ENCODE measurements at places on chromosomes 12 and 14.
A peak's percentile ranks its signal among the peaks of the same experiment; 100 is the strongest.

GRCh38 chr14:40222996-40223395 is 790.8 kb upstream of the FBXO33 start:
- no peak overlapping the region for H3K4me3 ChIP-seq
- no peaks in the 10 kb centered on the region for H3K36me3 ChIP-seq
- no peak overlapping the region for H3K27ac ChIP-seq
- no peak for DNase-seq

DNA sequence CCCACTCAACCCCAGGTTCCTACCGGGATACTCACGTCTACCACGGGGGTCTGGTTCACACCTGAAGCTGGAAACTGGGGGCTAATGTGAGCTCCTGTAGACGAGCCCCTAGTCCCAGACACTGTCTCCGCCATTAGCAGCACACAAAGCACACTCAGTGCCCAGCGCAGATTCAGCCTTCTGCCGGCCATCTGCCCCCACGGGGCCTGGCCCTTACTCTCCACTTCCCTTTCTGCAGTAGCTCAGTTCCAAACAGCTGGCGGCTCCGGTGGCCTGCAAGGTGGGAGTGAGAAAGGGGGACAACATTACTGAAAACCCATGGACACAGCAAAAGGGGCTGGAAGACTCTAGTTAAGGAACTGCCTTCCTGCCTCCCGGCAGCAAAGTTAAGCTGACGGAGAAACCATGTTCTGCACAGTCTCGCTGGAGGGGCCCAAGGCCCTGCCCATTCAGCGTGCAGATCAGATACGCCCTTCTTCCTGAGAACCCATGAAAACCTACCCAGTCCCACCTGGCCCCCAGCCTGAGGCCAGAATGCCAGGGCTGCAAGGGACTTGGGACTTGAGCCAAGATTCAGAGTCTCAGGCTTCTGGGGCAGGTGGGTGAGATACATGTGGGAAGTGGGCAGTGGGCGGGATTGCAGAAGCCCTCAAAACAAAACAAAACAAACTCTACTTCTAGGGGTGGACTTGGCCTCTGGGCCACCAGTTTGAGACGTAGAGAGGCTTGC is 2.1 kb downstream of the SLC8B1 start:
- no peaks in the 10 kb centered on the region for H3K27me3 ChIP-seq
- H3K27ac ChIP-seq: no peak overlapping the region
- no peaks in the 10 kb centered on the region for H3K36me3 ChIP-seq
- DNase-seq: no peak
- peaks cover 13% of the 10 kb centered on the region for H3K4me1 ChIP-seq

DNA sequence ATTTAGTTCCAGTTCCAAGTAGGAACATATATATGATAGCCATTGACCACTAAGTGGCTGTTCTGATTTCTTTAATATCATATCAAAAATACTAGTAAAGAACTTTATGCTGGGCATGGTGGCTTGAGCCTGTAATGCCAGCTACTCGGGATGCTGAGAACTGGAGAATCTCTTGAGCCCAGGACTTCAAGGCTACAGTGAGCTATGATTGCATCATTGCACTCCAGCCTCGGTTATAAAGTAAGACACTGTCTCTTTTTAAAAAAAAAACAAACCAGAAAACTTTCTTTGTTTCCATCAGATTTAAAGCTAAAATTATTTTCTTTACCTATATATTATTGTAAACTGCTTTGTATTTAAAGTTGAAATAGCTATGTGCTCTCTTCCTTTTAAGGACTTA is 127.0 kb downstream of the SCAF11 start:
- no peaks in the 10 kb centered on the region for H3K4me1 ChIP-seq
- H3K27me3 ChIP-seq: no peaks in the 10 kb centered on the region
- no peak for DNase-seq
- H3K4me3 ChIP-seq: no peak overlapping the region
- peaks cover 14% of the 10 kb centered on the region for H3K36me3 ChIP-seq

GRCh38 chr14:54317391-54317790 is 79.4 kb upstream of the CDKN3 start:
- H3K36me3 ChIP-seq: no peaks in the 10 kb centered on the region
- H3K4me1 ChIP-seq: peaks cover 9% of the 10 kb centered on the region
- H3K27ac ChIP-seq: no peak overlapping the region

DNA sequence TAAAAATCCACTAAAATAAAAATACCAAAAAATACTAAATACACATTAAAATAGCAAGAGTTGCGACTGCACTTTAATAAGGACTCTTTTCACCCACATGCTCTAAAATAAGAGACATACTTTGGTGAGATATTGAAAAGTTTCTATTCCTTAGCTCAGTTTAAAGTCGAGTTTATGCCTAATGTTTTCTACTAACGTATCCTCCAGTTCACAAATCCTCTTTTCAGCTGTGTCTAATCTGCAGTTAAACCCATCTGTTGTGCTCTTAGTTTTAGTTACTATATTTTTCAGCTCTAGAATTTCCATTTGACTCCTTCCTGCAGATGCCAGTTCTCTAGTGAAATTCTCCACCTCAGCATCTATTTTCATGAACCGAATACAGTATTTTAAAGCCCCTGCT is 63.8 kb downstream of the CDK17 start:
- no peak overlapping the region for H3K4me3 ChIP-seq
- no peak for DNase-seq
- no peak overlapping the region for H3K27ac ChIP-seq
- H3K4me1 ChIP-seq: no peaks in the 10 kb centered on the region
- no peaks in the 10 kb centered on the region for H3K36me3 ChIP-seq

GRCh38 chr14:105891221-105891602 is 364.8 kb downstream of the TMEM121 start:
- H3K27me3 ChIP-seq: no peaks in the 10 kb centered on the region
- peak overlapping the region; percentile 91 for H3K27ac ChIP-seq
- no peak for DNase-seq
- no peaks in the 10 kb centered on the region for H3K36me3 ChIP-seq
- no peak overlapping the region for H3K4me3 ChIP-seq
- H3K4me1 ChIP-seq: no peaks in the 10 kb centered on the region

GRCh38 chr14:94483729-94484275 is 7.8 kb upstream of the SERPINA9 start:
- no peak overlapping the region for H3K4me3 ChIP-seq
- H3K36me3 ChIP-seq: no peaks in the 10 kb centered on the region
- no peak overlapping the region for H3K27ac ChIP-seq
- no peak for DNase-seq
- H3K27me3 ChIP-seq: no peaks in the 10 kb centered on the region

GRCh38 chr14:100904307-100905087 is 975 bp upstream of the RTL1 start:
- H3K4me3 ChIP-seq: peak overlapping the region; percentile 48
- peak overlapping the region; percentile 99 for H3K27ac ChIP-seq
- H3K27me3 ChIP-seq: peaks cover 6% of the 10 kb centered on the region
- no peaks in the 10 kb centered on the region for H3K36me3 ChIP-seq

DNA sequence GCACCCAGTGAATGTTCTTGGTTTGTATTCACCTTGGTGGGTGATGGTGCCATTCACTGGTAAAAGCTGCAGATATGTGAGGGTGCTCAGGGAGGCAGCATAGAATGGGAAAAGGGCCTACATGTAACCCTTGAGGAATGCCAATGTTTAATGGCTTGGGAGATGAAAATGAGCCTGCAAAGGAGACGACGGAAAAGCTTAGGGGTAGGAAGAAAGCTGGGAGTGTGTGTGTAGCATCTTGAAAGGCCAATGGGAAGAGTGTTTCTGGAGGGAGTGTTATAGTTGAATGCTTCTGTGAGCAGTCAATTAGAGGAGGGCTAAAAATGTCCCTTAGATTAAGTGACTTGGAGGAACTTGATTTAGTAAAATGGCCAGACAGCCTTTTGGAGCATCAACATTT is 24.9 kb downstream of the PPM1A start:
- H3K4me3 ChIP-seq: no peak overlapping the region
- no peaks in the 10 kb centered on the region for H3K36me3 ChIP-seq
- H3K27me3 ChIP-seq: no peaks in the 10 kb centered on the region
- peaks cover 9% of the 10 kb centered on the region for H3K4me1 ChIP-seq
- no peak for DNase-seq

- H3K36me3 ChIP-seq: no peaks in the 10 kb centered on the region
- no peaks in the 10 kb centered on the region for H3K4me1 ChIP-seq
- H3K4me3 ChIP-seq: no peak overlapping the region
Observed at GRCh38 chr14:75628816-75629215, 31.9 kb downstream of the ERG28 start.

GRCh38 chr14:35766036-35766699 is 42.9 kb downstream of the RALGAPA1 start:
- no peaks in the 10 kb centered on the region for H3K27me3 ChIP-seq
- no peak for DNase-seq
- peaks cover 4% of the 10 kb centered on the region for H3K36me3 ChIP-seq
- H3K27ac ChIP-seq: no peak overlapping the region
- no peaks in the 10 kb centered on the region for H3K4me1 ChIP-seq

DNA sequence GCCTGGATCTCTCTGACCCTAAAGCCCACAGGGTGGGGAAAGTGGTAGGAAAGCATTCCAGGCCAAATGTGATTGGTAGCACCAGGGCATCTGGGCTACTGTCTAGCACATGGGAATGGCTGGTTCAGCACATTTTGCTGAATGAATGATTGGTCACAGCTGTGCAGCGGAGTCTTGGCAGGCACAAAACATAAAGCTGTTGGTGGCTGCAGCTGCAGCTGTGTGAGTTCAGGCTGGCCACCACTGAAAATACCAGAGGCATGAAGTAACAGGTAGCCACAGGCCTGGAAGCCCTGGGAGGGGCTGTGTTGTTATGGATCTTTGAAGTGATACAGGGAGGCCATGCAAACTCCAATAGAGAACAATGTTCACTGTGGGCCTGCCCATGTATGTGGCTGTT is 72.7 kb downstream of the MYRFL start:
- no peaks in the 10 kb centered on the region for H3K27me3 ChIP-seq
- H3K4me3 ChIP-seq: no peak overlapping the region
- H3K4me1 ChIP-seq: peaks cover 4% of the 10 kb centered on the region
- H3K36me3 ChIP-seq: no peaks in the 10 kb centered on the region
- DNase-seq: no peak

GRCh38 chr14:89813617-89814031 is 140.9 kb downstream of the EFCAB11 start:
- H3K4me3 ChIP-seq: peak overlapping the region; percentile 46
- no peaks in the 10 kb centered on the region for H3K27me3 ChIP-seq
- H3K4me1 ChIP-seq: no peaks in the 10 kb centered on the region
- H3K27ac ChIP-seq: peak overlapping the region; percentile 77
- H3K36me3 ChIP-seq: no peaks in the 10 kb centered on the region

- no peak overlapping the region for H3K27ac ChIP-seq
- peaks cover 5% of the 10 kb centered on the region for H3K4me1 ChIP-seq
- no peak overlapping the region for H3K4me3 ChIP-seq
Observed at GRCh38 chr12:57614948-57615500, 3.8 kb downstream of the ARHGEF25 start.

DNA sequence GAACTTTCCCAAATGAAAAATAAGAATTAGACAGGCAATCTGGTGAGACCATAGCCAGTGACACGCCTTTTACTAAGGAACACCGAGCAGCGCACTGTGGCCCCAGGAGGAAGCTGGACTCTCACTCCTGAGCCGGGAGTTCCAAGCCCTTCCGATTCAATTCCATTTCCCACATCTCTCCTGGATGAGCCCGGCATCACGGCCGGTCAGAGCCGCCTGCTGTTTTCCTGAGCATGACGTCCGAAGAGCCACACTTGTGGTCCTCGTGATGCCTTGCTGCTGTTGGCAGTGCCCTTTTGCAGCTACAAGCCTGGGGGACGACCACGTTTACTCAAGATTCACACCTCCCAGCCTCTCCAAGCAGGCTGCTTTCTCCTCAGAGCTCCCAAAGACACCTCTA is 40.8 kb downstream of the FBXL14 start:
- H3K27ac ChIP-seq: no peak overlapping the region
- no peaks in the 10 kb centered on the region for H3K27me3 ChIP-seq
- DNase-seq: no peak
- H3K36me3 ChIP-seq: no peaks in the 10 kb centered on the region
- no peaks in the 10 kb centered on the region for H3K4me1 ChIP-seq

DNA sequence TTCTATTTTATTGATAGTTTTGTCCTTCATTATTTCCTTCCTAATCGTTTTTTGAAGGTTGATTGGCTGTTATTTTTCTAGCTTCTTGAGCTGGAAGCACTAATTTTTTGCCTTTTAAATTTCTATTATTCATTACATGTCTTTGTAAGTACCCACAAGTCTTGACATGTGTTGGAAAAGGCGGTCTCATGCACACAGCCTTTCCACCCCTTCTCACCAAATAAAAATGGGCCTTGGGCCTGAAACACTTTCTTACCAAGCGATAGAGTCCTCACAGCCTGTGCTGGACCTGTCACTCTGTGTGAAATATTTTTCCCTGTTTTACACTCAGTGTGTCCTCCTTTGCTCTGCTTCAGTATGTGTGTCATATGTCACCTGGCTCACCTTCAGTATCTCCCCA is 9.9 kb downstream of the ETNK1 start:
- H3K4me1 ChIP-seq: peaks cover 3% of the 10 kb centered on the region
- peaks cover 5% of the 10 kb centered on the region for H3K36me3 ChIP-seq
- no peaks in the 10 kb centered on the region for H3K27me3 ChIP-seq
- H3K27ac ChIP-seq: no peak overlapping the region
- no peak overlapping the region for H3K4me3 ChIP-seq

DNA sequence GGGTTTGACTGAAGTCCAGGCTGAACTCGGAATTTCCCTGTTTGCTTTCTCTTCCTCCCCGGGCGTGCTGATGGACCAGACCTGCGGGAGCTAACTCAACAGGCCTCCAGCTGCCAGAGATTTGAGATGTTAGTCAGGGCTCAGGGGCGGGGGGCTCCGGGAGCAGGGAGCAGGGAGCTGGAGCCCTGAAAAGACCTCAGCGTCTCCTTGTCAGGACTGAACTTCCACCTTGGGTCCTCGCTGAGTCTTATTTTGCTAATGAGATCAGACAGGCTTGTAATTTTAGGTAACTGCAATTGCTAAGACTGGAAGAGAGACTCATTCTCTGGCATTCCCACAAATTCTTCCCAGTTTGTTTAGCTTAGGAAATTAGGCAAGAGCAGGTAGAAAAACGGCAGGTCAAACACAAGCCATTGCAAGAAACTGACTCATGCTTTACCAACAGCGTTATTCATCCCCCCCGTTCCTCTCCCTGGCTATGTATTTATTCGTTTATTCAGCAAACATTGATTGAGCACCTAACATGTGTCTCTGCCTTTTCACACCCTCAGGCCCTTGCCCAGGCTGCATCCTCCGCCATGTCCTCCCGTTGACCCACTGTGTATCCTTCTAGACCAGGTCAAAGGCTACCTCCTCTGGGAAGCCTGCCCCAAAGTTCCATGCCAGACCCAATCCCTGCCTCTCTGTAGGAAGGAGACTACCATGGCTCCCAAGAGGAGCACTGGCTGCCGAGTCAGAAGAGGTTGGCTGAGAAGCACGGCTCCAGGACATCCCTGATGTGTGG is 80.4 kb upstream of the DIO3 start:
- no peak overlapping the region for H3K4me3 ChIP-seq
- H3K36me3 ChIP-seq: no peaks in the 10 kb centered on the region
- peaks cover 23% of the 10 kb centered on the region for H3K4me1 ChIP-seq
- no peak for DNase-seq

- no peak overlapping the region for H3K27ac ChIP-seq
- no peak overlapping the region for H3K4me3 ChIP-seq
- no peaks in the 10 kb centered on the region for H3K27me3 ChIP-seq
- H3K4me1 ChIP-seq: no peaks in the 10 kb centered on the region
- no peak for DNase-seq
Observed at GRCh38 chr12:88658009-88658408, 77.7 kb upstream of the KITLG start.

All from SK-N-SH (cell line).